NCI-H460 (cell line): ENCODE measurements at places on chromosomes 4 and X.

DNA sequence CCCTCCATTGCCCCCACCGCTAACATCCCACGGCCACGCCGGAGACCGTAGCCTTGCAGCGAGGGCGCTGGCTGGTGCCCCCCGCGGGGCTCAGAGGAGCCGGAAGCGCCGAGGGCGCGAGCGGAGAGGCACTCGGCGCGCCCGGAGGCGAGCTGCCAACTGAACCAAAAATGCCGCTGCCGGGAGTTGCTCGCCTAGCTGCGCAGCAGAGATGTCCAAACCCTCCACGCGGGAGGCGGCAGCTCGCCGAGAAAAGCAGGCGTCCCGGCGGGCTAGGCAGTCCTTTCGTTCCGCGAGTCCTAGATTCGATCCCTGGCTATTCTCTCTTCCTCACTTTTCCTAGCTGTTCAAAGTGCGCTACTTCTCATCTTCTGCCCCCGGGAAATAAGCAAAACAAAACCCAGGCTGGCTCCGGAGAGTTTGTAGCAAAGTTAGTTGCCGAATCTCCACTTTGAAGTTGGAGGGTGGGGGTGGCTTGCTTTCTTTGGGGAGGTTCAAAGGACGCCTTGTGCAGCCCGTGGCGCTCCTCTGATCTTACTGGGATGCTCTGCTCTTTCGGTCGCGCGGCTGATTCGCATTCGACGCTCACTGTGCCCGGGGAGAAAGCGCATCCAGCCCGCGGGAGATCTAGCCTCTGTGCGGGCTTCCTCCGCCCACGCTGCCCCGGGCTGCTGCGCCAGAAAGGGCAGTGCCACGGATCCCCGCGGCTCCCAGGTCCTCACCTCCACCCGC is 723 bp downstream of the NKX6-1 start:
- no peak for DNase-seq

GRCh38 chr4:157818946-157819692 is 353.7 kb downstream of the GASK1B start:
- no peak for DNase-seq

- no peak for DNase-seq
Measured at GRCh38 chr4:181085557-181085956, 1157.6 kb upstream of the TENM3 start.

GRCh38 chr4:1382776-1383727 is 23.2 kb downstream of the NKX1-1 start:
- DNase-seq, result no peak

GRCh38 chr4:55087913-55088260 is 37.5 kb downstream of the KDR start:
- no peak for DNase-seq

DNA sequence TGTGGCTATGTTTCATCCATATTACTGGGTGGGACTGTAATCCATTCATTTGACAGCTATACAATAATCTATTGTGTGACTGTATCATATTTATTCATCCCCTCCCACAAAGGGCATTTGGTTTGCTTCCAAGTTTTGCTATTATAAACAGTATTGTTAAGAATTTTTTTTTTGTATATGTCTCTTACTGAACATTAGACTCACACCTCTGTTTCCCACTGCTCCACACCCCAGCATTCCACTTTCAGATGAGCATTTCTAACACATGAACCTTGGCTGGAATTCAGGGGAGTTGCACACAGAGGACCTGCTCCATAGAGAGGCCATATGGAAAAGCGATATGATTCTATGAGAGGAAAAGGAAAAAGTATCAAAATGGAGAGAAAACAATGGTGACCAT is 81.6 kb upstream of the DKK2 start:
- DNase-seq, result no peak

- peak; percentile 40 for DNase-seq
Measured at GRCh38 chrX:12446342-12447075, 308.2 kb downstream of the FRMPD4 start.

DNA sequence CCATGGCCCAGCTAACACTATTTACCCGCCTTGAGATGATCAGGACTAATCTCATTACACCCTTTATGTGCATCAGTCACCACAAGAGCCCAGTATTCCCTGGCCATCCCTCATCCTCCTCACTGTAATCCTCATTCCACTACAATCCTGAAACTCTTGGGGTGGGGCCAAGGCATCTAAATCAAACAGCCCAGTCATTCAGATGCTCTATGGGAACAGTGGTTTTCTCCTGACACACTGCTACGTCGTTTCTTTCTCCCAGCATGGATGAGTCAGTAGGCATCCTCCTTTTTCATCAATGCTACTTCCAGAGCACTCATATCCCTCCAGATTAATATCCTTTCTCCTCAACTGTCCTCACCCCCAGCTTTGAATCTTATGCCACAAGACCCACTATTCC is 5.6 kb downstream of the SDAD1 start:
- DNase-seq, result no peak

DNA sequence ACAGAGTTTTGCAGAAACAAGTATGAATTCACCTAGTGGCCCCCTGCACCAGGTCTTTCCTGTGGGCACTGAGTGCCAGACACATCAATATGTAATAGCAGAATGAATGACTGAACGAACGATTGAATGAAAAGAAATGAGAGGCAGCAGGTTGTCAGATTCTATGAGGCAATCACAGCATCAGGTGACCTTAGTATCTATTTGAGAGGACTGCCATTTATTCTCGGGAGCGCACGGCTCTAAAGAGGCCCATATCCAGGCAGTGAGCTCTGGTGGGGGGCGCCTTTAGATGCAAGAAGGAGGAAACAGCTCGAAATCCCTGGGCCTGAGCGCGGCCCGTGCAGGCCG is 528 bp upstream of the SLC25A4 start:
- no peak for DNase-seq

- DNase-seq, result peak; percentile 73
Measured at GRCh38 chr4:177047070-177047850, 254.5 kb upstream of the VEGFC start.

- DNase-seq, result no peak
Measured at GRCh38 chrX:150566734-150567182, 1.7 kb upstream of the MTM1 start.

DNA sequence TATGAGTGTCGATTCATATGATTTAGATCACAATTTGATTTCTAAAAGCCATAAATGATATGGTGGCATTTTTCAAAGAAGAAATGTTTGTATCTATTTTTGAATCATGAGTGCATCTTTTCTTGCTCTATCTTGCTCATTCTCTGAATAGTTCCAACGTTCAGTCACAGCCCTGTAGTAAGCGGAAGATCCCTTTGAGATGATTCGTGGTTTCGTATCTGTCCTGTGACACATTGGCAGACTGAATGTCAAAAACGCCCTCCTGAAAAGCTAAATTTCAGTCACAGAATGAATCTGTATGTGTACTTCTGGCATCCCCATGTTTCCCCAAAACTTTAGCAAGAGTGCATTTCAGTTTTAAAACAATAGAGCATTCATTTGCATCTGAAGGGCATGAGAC is 1066.9 kb upstream of the TENM3 start:
- DNase-seq, result no peak

- no peak for DNase-seq
Measured at GRCh38 chr4:153466949-153467896, 1.1 kb downstream of the TMEM131L start.
